ENCODE measurements at places on chromosomes 12 and 14.
A peak's percentile ranks its signal among the peaks of the same experiment; 100 is the strongest.

DNA sequence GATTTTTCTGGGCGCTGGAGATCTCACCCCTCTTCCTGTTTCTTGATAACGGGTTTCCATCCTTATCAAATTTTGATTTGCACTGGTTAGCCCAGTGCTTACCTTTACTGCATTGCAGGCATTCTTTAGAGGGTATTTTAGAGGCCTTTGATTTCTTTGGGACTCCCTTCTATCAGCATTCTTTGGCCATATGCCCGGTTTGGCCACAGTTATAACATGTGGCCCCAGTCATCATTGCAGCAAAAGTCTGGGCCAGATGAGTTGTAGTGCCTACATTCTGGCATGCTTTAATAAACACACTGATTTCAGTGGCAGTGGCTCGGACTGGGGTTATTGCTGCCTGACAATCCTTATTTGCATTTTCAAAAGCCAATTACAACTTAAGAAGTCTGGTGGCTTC lies 82.3 kb downstream of the KCNMB4 start:
- no peak for DNase-seq

- DNase-seq, result no peak
Measured at GRCh38 chr14:30005114-30005808, 77.6 kb upstream of the PRKD1 start.

DNA sequence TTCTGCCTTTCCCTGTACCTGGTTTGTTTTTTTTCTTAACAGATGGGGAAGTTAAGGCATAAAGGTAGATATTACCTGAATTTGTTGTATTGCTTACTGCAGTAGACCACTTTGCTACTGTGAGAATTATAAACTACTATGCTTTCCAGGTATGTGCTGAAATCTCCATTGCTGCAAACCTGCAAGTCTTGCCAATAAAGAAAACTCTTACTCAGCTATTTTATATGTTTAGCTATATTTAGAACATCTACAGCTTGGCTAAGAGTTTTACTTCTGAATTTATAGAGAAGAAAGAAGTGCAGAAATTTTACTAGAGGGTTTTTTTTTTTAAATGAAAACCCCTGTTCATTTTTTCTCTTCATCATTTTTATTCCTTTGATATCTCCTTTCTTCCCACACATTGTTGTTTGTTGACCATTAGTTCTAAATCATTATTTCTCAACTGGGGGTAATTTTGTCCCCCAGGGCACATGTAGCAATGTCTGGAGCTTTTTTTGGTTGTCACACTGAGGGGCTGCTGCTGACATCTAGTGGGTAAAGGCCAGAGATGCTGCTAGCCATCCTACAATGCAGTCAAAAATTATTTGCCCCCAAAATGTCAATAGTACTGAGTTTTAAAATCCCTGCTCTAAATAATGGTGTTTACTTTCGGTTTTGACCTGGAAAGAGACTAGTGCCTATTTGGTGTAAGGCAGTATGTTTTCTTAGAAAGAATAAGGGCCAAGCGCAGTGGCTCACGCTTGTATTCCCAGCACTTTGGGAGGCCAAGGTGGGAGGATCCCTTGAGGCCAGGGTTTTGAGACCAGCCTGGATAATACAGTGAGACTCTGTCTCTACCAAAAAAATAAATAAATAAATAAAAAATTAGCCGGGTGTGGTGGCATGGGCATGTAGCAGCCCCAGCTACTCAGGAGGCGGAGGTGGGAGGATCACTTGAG lies 48.6 kb downstream of the PCNX1 start:
- DNase-seq, result peak; percentile 24

DNA sequence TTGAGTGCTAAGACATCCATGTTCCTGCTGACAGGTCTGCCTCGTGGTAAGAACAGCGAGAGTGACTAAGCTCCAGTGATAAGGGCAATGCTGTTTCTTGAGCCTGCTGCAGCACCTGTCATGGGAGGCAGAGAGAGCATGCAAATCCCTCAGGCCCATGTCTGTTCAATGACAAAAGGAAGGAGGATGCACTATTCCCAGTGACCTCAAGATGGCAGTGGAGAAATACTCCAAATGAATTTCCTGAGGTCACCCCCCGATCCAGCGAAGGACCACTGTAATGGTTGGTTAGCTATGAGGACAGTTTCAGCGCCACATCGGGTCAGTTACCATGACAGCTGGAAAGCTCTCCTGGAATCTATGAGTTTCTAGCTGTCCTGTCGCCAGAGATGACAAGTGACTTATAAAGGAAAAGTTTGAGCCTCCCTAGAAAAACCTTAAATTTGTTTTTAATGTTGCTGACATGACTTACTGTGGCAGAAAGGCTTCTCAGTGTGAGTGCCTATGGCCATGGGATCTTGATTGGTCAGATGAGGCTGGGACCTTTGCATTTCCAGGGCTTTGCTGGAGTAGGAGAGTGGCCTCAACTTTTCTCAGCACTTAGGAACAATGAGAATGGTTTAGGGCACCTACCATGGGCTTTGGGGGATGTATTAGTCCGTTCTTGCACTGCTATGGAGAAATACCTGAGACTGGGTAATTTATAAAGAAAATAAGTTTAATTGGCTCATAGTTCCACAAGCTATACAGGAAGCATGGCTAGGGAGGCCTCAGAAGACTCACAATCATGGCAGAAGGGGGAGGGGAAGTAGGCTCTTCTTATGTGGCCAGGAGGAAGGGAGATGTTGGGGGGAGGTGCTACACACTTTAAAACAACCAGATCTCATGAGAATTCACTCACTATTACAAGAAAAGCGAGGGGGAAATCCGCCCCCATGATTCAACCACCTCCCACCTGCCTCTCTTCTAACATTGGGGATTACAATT lies 88.0 kb upstream of the TMEM260 start:
- peak; percentile 1 for DNase-seq

- no peak for DNase-seq
Measured at GRCh38 chr14:59905188-59905587, 14.8 kb upstream of the LRRC9 start.

DNA sequence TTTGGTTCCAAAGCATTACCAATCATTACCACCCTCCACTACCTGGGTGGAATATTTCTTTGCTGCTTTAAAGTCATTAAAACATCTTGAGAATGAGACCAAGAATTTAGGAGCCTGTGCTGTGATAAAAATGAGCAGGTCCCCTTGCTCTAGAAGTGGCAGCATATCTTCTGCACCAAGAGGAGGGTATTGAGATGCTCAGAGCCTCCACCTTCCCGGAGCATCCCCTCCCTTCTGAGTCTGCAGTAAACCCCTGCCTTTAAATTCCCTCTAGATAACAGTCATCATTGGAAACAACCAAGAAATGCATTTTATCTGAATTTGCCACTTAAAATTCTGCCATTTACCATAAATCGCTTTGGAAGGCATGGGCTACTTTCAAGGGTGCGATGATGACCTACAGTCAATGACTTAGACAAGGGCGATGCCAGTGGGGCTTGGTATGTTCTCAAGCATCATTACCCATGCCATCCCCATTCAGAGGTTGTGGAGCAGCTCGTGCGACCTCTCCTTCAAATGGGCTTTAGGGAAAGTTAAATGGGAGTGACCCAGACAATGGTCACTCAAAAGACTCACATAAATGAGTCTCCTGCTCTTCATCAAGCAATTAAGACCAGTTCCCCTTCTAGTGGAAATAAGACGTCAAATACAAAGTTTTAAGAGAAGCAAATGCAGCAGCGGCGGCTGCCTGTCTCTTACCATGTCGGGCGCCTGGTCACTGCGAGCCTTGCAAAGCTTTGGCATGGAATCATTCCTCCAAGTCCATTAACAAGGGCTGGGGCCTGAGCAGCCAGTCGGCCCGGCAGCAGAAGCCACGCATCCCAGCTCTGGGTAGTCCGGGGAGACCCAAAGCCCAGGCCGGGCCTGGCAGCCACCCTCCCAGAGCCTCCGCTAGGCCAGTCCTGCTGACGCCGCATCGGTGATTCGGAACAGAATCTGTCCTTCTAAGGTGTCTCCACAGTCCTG lies 334.5 kb downstream of the TMEM121 start:
- no peak for DNase-seq

DNA sequence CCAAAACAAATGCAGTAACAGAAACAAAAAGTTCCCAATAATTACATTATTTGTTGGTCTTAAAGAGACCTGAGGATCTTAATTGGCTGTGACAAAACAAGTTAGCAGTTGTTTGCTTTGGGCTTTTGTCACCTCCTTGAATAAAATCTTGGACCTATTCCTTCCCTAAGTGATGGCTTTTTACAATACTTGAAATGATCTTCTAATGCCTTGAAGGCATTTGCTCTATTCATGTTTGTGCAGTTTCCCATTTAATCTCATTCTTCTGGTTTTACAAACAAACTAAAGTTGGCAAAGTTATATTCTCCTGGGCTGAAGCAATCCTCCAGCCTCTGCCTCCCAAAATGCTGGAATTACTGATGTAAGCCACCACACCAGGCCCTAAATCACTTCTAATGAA lies 98.8 kb downstream of the OSBPL8 start:
- no peak for DNase-seq

- no peak for DNase-seq
Measured at GRCh38 chr12:93563807-93564538, 8.5 kb upstream of the SOCS2 start.

DNA sequence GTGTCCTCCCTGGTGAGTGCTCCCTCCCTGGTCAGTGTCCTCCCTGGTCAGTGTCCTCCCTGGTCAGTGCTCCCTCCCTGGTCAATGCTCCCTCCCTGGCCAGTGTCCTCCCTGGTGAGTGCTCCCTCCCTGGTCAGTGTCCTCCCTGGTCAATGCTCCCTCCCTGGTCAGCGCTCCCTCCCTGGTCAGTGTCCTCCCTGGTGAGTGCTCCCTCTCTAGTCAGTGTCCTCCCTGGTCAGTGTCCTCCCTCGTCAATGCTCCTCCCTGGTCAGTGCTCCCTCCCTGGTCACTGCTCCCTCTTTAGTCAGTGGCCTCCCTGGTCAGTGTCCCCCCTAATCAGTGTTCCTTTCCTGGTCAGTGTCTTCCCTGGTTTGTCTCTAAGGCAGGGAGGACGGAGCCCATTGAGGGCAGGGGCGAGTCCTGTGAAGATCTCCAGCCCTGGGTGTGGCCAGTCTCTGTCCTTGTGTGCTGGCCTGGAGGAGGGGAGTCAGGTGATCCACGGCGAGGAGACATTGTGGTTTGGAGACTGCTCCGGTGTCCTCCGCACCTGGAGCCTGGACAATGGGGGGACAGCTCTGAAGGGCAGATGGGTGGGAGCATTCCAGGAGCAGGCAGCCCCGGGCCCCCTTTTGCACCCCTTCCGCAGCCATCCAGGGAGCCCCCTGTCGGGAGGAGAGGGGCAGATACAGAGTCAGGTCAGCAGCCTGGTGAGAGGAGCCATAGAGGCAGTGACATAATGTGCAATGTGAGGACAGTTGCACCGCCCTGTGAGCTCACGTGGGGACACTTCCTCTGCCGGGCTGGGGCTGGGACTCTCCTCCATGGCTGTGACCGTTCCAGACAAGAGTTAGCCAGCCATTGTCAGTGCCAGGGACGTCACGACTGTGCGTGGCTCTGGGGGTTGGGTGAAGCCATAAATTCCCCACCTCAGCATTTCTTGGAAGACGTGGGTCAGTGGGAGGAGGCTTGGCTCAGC lies 93.4 kb downstream of the ADGRD1 start:
- no peak for DNase-seq

- no peak for DNase-seq
Measured at GRCh38 chr12:50222275-50222783, 55.2 kb upstream of the CERS5 start.

- no peak for DNase-seq
Measured at GRCh38 chr14:73008501-73008900, 18.4 kb downstream of the ZFYVE1 start.

GRCh38 chr12:63862187-63862968 lies 17.9 kb downstream of the SRGAP1 start:
- DNase-seq, result no peak

DNA sequence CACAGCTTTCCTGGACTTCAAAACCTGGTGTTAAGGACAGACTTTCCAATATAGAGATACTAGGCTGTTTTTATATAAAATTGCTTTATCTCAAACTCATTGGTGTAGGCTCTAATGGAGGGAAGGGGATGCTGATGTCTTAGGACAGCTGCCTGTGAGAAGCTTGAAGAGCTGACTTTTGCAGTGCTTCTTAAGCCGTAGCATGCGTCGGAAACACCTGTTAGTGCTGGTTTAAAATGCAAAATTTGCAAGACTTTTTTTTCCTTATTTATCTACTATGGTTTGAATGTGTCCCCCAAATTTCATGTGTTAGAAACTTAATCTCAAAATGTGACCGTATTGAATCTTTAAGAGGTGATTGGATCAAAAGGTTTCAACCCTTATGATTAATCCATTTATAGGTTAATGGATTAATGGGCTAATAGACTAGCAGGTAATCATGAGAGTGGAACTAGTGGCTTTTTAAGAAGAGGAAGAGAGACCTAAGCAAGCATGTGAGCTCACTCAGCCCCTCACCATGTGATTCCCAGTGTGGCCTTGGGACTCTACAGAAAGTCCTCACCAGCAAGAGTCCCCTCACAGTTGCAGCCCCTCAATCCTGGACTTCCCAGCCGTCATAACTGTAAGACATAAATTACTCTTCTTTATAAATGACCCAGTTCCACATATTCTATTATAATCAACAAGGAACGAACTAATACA lies 60.9 kb upstream of the FUT8 start:
- no peak for DNase-seq

DNA sequence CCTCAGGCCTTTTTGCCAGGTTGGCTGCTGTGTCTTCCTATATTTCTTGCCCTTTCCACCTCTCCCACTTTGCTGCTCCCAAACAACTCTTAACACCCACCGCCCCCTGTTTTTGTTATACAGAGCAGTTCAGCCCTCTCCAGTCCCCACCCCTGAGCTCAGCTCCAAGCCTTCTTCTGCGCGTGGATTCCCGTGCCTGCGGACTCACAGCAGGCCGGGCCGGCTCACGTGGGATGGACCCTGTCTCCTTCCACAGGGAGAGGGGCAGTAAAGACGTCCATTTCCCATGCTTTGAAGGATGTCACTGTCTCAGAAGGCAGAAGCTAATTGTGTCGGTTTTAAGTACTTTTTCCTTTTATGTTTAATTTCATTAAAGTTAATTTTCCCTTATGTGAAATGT lies 139.4 kb downstream of the CACNA1C start:
- DNase-seq, result no peak

DNA sequence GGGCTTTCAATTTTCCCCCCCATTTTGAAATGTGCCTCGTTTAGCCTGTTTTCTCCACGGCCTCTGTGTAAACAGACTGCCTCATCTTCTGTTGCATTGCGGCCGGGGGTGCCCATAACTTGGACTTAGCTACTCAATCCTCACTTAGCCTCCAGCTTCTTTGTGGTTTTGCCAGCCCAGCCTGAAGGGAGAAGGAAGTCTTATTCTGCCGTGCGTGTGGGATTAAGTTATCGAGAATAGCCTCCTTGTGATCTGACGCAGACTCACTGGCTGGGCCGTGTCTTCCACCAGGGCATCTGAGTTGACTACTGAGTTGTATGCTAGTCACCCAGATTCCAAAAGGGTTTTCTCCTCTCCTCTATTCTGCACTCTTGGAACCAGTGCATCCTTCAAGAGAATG lies 8.1 kb downstream of the PRKAB1 start:
- DNase-seq, result no peak

- DNase-seq, result no peak
Measured at GRCh38 chr12:23217667-23218066, 592.7 kb downstream of the ETNK1 start.

DNA sequence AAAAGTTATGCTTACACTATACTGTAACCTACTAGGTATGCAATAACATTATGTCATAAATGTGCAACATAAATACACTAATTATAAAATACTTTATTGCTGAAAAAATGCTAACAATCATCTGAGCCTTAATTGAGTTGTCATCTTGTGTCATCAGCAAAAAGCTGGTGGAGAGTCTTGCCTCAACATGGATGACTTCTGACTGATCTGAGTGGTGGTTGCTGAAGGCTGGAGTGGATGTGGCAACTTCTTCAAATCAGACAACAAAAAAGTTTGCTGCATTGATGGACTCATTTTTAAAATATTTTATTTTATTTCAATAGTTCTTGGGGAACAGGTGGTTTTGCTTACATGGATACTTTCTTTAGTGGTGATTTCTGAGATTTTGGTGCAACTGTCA lies 93.9 kb upstream of the AMN1 start:
- no peak for DNase-seq
